Suprapubic skin (tissue), 4 donors: ENCODE measurements at places on chromosomes 12 and 14. TPM values are rescaled to one million over a fixed set of nuclear protein-coding genes. Genes with fewer than 3 reads are reported as not detected.
A peak's percentile ranks its signal among the peaks of the same experiment; 100 is the strongest.

VWF gene
- total RNA-seq: 36.8 TPM

GRCh38 chr12:54412786-54413185 lies 6.3 kb downstream of the ITGA5 start:
- H3K4me3 ChIP-seq: peak overlapping the region; percentile 64
- peak overlapping the region; percentile 73 for H3K27ac ChIP-seq
- H3K36me3 ChIP-seq: peaks cover 26% of the 10 kb centered on the region
- no peaks in the 10 kb centered on the region for H3K27me3 ChIP-seq
- no peak for DNase-seq
- H3K4me1 ChIP-seq: peaks cover 80% of the 10 kb centered on the region

DNA sequence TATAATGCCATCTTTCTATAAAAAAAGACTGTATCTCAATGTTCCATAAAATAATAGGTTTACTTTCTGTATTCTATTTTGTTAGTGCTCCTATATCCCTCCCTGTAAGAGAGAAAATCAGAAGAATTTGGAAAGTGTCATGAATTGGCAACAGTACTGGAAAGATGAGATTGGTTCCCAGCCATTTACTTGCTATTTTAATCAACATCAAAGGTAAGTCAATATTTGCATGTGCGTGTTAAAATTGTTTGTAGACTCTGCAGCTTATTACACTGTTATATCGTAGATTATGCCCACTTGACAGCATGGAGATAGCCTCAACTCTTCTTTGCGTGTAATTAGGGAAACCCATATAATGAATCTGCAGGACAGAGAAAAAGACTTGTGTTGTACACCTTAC lies 34.0 kb downstream of the KCNMB4 start:
- H3K4me1 ChIP-seq: no peaks in the 10 kb centered on the region
- no peak overlapping the region for H3K27ac ChIP-seq
- H3K4me3 ChIP-seq: no peak overlapping the region

DNA sequence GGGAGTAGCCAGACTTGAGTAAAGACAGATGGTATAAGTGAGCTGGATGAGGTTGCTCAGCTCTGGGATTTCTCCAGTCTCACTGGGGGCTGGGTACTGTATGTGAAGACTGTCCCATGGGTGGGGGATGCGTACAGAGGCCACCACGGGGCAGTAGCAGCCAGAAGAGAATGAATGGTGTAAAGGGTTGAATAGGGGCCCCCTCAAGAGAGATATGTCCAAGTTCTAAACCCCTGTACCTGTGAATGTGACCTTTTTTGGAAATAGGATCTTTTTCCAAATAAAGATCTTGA lies 21.8 kb upstream of the BCDIN3D start:
- no peak overlapping the region for H3K4me3 ChIP-seq
- H3K4me1 ChIP-seq: peaks cover 30% of the 10 kb centered on the region
- no peaks in the 10 kb centered on the region for H3K27me3 ChIP-seq
- DNase-seq: no peak
- no peaks in the 10 kb centered on the region for H3K36me3 ChIP-seq

DNA sequence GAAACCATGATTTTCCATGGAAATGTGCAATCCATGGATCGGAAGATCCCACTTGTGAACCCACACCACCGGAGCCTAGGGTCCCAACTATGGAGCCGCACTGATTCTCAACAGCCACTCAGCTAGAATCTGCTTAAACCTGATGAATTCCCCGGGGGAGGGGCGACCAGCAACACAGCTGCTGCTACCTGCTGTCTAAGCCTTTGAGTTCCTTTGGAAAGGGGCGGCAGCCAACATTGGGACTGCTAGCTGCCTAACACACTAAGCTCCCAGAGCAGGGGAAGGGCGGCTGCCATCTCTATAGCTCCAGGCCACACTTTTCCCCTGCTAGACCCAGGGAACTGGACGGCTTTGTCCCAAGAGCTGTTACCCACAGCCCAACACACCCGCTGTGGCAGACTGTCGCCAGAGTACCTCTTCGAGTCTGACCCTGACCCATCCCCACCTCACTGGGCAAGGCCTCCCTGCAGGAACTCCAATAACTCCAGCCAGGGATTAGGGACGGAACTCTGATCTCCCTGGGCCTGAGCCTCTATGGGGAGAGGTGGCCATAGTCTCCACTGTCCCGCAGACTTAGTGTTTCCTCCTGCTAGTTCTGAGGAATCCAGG lies 205.8 kb upstream of the SLC16A7 start:
- H3K4me1 ChIP-seq: no peaks in the 10 kb centered on the region
- no peak for DNase-seq
- no peak overlapping the region for H3K27ac ChIP-seq

DNA sequence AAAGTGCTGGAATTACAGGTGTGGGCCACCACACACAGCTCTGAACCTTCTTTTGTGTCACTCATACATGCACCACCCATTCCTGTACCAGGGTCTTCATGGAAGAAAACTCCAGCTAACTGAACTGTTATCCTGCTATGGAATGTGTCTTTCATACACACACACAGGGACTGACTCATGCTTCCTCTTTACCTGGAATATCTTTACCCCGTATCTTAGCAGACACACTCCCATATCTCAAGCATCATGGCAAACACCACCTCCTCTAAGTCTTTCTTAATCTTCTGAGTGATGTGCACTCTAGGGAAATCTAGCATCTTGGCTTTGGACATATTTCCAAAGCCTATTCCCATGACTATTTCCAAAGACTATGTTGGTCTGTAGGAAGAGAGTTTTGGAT lies 35.0 kb upstream of the DTX1 start:
- no peak overlapping the region for H3K4me3 ChIP-seq
- H3K27me3 ChIP-seq: no peaks in the 10 kb centered on the region
- no peaks in the 10 kb centered on the region for H3K36me3 ChIP-seq
- no peaks in the 10 kb centered on the region for H3K4me1 ChIP-seq
- DNase-seq: no peak

- DNase-seq: no peak
- no peaks in the 10 kb centered on the region for H3K36me3 ChIP-seq
- H3K27me3 ChIP-seq: no peaks in the 10 kb centered on the region
Measured at GRCh38 chr12:24821691-24822090, 127.2 kb downstream of the BCAT1 start.

DNA sequence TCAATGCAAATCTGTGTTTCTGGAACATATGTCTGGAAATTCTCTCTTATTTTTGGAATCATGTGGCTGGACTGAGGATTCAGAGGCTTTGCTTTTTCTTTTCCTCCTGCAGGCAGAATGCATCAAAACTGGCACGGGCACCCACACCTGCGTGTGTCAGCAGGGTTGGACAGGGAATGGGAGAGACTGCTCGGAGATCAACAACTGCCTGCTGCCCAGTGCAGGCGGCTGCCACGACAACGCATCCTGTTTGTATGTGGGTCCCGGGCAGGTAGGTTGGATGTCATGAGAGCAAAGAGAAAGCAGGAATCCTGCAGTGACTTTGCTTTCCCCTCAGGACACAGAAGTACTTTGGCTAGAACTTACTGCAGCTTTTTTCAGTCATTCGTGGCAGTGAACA lies 90.3 kb downstream of the STAB2 start:
- H3K36me3 ChIP-seq: no peaks in the 10 kb centered on the region
- H3K27me3 ChIP-seq: no peaks in the 10 kb centered on the region
- no peak for DNase-seq
- H3K4me1 ChIP-seq: no peaks in the 10 kb centered on the region
- no peak overlapping the region for H3K27ac ChIP-seq
